ENCODE measurements at places on chromosomes 3 and 15. TPM values are rescaled to one million over a fixed set of nuclear protein-coding genes. Genes with fewer than 3 reads are reported as not detected.
A peak's percentile ranks its signal among the peaks of the same experiment; 100 is the strongest.

BSN gene
- 0.16 TPM for total RNA-seq

STAB1 gene
- total RNA-seq: 122 TPM

NUP210 gene
- total RNA-seq: 131 TPM

CSTA gene
- total RNA-seq: 44.4 TPM

CDCP1 gene
- total RNA-seq: 0.22 TPM

PLA2G4E gene
- total RNA-seq: not detected

TM4SF4 gene
- total RNA-seq: not detected

GRCh38 chr3:172061724-172062184 lies 22.4 kb downstream of the FNDC3B start:
- no peak overlapping the region for H3K4me3 ChIP-seq
- no peak for DNase-seq
- H3K4me1 ChIP-seq: no peaks in the 10 kb centered on the region
- H3K27me3 ChIP-seq: no peaks in the 10 kb centered on the region
- no peak overlapping the region for H3K27ac ChIP-seq

DNA sequence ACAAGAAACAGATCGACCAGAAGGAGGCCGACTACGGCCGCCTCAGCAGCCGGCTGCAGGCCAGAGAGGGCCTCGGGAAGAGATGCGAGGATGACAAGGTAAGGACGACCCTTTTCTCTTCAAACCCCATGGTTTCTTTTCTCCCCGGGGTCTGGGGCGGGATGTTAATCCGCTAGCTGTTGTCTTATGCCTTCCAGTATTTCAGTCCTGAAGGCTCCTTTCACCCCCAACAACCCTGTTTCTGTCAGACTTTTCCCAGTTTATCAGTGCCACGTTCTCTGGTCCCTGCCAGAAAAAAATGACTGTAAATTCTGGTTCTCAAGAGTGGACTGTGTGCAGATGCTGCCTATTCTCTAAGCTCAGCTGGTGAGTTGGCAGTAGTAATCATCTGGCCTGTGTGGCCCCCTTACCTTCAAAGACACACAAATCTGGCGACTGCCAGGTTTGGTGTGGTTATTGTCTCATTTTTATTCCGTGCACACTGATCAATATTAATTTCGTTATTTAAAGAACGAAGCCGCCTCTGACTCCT lies 806 bp downstream of the GOLM2 start:
- H3K27ac ChIP-seq: peak overlapping the region; percentile 86
- no peak for DNase-seq
- no peaks in the 10 kb centered on the region for H3K27me3 ChIP-seq
- H3K4me1 ChIP-seq: peaks cover 12% of the 10 kb centered on the region

DNA sequence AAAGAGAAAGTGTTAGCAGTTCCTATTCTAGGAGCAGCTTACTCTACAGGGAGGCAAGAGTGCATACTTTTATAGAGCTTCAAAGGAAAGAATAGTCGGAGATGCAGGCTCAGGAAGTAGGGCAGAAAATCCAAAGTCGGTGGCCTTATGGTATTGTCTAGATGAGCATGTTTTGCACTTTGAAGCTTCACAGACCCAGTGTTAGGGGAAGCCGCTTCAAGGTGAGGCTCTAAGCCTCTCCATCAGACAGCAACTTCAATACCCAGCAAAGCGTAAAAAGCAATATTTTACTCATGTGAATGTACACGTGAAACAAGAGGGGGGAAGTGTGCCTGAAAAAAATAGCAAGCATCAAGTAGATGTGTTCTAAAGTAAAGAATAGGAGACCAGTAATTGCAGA lies 125.6 kb upstream of the RASGRP1 start:
- H3K4me3 ChIP-seq: peak overlapping the region; percentile 5
- DNase-seq: peak; percentile 51
- no peaks in the 10 kb centered on the region for H3K27me3 ChIP-seq
- H3K36me3 ChIP-seq: no peaks in the 10 kb centered on the region

GRCh38 chr3:57983734-57984518 lies 24.3 kb upstream of the FLNB start:
- H3K36me3 ChIP-seq: no peaks in the 10 kb centered on the region
- no peak overlapping the region for H3K4me3 ChIP-seq
- DNase-seq: peak; percentile 39
- no peak overlapping the region for H3K27ac ChIP-seq
- H3K4me1 ChIP-seq: peaks cover 10% of the 10 kb centered on the region
- H3K27me3 ChIP-seq: no peaks in the 10 kb centered on the region

GRCh38 chr3:197599089-197599765 lies 43.5 kb upstream of the BDH1 start:
- H3K36me3 ChIP-seq: no peaks in the 10 kb centered on the region
- DNase-seq: peak; percentile 84
- no peaks in the 10 kb centered on the region for H3K27me3 ChIP-seq
- peaks cover 9% of the 10 kb centered on the region for H3K4me1 ChIP-seq

- no peaks in the 10 kb centered on the region for H3K36me3 ChIP-seq
- H3K27me3 ChIP-seq: no peaks in the 10 kb centered on the region
- peak; percentile 16 for DNase-seq
- H3K27ac ChIP-seq: peak overlapping the region; percentile 47
Measured at GRCh38 chr3:177145954-177146353, 51.3 kb downstream of the TBL1XR1 start.

GRCh38 chr15:83262594-83263315 lies 21.7 kb downstream of the BNC1 start:
- no peaks in the 10 kb centered on the region for H3K27me3 ChIP-seq
- H3K36me3 ChIP-seq: no peaks in the 10 kb centered on the region
- no peak for DNase-seq
- H3K4me3 ChIP-seq: no peak overlapping the region

DNA sequence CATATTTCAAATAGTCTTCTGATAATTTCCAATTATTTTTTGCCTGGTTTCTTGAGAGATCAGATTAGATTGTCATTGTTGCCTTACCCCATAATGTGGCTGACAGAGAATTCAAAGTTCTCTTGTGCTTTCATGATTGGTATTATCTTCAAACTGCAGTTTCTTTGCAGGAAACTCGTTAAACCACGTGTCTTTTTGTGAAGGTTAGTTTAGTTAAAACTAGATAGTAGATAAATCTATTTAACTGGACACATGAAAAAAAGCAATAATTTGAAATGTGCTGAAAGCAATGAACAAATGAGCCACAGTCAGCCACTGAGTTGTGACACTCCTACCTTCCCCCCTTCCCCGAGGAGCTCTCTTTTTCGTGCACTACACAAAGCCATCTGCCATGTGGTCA lies 327.5 kb upstream of the UMPS start:
- no peaks in the 10 kb centered on the region for H3K36me3 ChIP-seq
- H3K27ac ChIP-seq: no peak overlapping the region
- DNase-seq: no peak
- no peak overlapping the region for H3K4me3 ChIP-seq
- no peaks in the 10 kb centered on the region for H3K27me3 ChIP-seq

DNA sequence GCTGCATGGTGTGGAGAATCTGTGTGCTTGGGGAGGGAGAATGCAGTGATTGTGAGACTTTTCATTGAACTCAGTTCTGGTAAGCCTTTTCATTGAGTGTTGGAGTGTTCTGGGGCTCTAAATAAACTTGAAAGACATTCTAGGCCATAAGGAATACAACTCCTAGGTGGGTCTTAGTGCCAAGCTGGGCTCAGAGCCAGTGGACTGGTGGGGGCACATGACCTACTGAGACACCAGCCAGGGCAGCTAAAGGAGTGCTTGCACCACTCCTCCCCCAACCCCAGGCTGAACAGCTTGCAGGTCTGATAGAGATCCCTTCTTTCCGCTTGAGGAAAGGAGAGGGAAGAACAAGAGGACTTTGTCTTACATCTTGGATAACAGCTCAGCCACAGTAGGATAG lies 21.7 kb upstream of the KPNA4 start:
- DNase-seq: no peak
- H3K36me3 ChIP-seq: no peaks in the 10 kb centered on the region
- no peak overlapping the region for H3K4me3 ChIP-seq
- no peaks in the 10 kb centered on the region for H3K4me1 ChIP-seq
- no peak overlapping the region for H3K27ac ChIP-seq
- no peaks in the 10 kb centered on the region for H3K27me3 ChIP-seq

- no peaks in the 10 kb centered on the region for H3K27me3 ChIP-seq
- H3K4me3 ChIP-seq: no peak overlapping the region
- no peaks in the 10 kb centered on the region for H3K4me1 ChIP-seq
- no peak for DNase-seq
- no peak overlapping the region for H3K27ac ChIP-seq
Measured at GRCh38 chr3:55167586-55168317, 239.9 kb upstream of the LRTM1 start.

DNA sequence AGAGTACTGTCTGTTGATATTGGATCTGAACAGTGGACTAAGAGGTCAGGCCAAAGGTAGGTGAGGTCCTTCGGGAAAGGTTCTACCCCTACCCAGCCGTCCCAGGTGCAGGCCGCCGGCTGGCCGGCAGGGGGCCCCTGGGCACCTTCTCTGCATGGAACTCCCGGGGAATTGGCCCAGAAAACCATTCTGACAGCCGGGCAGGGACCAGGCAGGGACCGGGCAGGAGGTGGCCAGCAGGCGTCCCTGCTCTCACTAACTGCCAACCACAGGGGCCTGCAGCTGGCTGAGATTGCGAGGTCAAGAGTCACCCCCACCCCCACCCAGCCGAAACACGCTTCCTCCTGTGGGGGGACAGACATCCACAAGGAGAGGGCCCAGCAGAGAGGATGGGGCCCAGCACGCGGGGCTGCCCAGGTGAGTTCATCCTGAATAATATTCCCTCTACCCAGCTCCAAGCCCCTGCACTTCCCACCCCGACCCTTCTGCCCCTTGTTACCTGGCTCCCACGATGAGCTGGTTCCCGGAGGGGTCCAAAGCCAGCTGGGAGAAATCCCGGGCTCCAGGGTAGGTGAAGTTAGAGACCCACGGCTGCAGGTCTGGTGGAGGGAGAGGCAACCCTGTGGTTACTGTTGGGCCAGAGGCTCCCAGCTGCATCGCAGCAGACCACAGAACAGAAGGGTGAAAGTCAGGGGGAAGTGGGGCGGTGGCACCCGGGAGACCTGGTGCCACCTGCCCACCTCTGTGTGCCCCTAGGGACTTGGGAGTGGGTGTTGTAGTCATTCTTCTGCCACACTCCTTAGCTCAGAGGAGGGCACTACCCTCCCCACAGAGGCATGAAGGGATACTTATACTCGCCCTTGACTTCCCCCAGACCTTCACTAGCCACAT lies 84.4 kb downstream of the SEMA5B start:
- peaks cover 13% of the 10 kb centered on the region for H3K4me1 ChIP-seq
- H3K27ac ChIP-seq: no peak overlapping the region
- no peaks in the 10 kb centered on the region for H3K27me3 ChIP-seq

DNA sequence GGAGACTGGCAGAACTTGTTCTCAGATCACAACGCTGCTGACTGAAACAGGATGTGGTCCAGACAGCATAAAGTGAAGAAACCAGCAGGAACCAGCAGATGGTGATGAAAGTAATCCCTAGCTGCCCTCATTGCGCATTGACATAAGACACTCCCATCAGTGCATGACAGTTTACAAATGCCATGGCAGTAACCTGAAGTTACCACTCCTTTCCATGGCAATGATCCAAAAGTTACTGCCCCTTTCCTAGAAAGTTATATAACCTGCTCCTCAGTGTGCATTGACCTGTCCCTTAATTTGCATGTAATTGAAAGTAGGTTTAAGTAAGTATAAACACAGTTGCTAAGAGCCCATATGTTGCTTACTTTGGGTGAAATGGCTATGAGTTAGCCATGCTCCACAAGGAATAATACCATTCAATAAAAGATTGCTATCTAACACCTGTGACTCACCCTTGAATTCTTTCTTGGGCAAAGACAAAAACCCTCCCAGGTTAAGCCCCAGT lies 149.1 kb upstream of the CD96 start:
- no peaks in the 10 kb centered on the region for H3K36me3 ChIP-seq
- peak; percentile 75 for DNase-seq
- no peaks in the 10 kb centered on the region for H3K27me3 ChIP-seq
- H3K4me3 ChIP-seq: no peak overlapping the region

GRCh38 chr3:53043738-53044137 lies 2.1 kb downstream of the SFMBT1 start:
- peak overlapping the region; percentile 86 for H3K27ac ChIP-seq
- no peak for DNase-seq
- H3K4me1 ChIP-seq: peaks cover 9% of the 10 kb centered on the region
- H3K36me3 ChIP-seq: no peaks in the 10 kb centered on the region
- no peaks in the 10 kb centered on the region for H3K27me3 ChIP-seq

GRCh38 chr3:151283907-151284461 lies 5.6 kb upstream of the P2RY14 start:
- no peak for DNase-seq
- H3K4me3 ChIP-seq: no peak overlapping the region
- H3K36me3 ChIP-seq: no peaks in the 10 kb centered on the region
- H3K27me3 ChIP-seq: no peaks in the 10 kb centered on the region
- H3K27ac ChIP-seq: no peak overlapping the region
- H3K4me1 ChIP-seq: no peaks in the 10 kb centered on the region

DNA sequence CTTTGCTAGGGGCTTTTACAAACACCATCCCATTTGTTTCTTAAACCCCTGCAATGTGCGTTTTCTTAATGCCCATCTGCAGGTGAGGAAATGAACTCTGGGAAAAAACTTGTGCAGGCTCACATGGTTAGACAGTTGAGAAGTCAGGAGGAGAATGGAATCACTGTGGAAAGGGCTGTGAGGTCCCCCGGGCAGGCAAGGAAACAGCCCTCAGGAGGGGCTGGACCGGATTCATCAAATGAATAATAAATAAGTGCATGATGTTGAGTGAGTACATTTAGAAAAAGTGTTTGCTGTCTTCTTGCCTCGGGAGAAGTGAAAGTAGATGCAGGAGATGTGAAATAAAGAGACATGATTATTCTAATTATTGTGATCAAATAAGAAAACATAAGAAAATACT lies 76.6 kb downstream of the PGPEP1L start:
- H3K36me3 ChIP-seq: no peaks in the 10 kb centered on the region
- H3K4me3 ChIP-seq: no peak overlapping the region
- H3K27me3 ChIP-seq: no peaks in the 10 kb centered on the region
- no peak overlapping the region for H3K27ac ChIP-seq
- DNase-seq: no peak

All from naive thymus-derived CD4-positive, alpha-beta T cell (primary cell).